ENCODE measurements at places on chromosomes 11 and 22.

- DNase-seq: no peak
Observed at GRCh38 chr11:13277768-13278608, at the start of gene BMAL1. Gene BMAL1 (plus strand): TSS chr11:13277790. CDS start chr11:13354309, 76,519 bp downstream.

DNA sequence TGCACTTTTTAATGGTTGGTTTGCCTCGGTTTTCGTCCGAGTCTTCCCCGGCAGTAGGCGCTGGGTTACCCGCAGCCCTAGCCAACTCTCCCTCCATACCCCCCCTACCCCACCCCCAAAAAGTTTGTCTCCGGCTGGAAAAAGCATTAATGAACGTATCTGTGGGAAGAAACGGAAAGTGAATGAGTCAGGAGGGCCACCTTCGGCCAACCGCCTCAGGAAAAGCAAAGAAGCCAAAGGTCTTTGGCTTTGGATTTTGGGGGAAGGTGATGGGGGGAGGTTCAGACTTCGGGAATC lies 508 bp upstream of the FLI1 start:
- DNase-seq: no peak

DNA sequence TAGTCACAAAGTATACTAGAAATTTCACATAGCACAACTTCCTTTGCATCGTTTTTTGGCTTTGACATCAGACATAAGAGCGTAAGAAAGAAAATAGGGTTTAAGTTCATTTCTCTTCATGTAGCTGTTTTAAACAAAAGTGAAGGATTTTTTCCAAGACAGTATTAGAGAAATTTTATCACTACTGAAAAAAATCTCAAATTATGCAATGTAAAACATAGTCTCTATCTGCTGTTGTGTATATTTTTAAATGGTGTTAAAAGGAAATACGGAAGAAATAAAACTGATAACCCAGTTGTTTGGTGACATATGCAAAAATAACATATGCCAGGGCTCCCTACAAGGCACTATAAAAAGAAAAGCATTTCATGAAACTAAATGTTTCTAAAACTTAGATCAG lies 1449.4 kb downstream of the LRRC4C start:
- no peak for DNase-seq

DNA sequence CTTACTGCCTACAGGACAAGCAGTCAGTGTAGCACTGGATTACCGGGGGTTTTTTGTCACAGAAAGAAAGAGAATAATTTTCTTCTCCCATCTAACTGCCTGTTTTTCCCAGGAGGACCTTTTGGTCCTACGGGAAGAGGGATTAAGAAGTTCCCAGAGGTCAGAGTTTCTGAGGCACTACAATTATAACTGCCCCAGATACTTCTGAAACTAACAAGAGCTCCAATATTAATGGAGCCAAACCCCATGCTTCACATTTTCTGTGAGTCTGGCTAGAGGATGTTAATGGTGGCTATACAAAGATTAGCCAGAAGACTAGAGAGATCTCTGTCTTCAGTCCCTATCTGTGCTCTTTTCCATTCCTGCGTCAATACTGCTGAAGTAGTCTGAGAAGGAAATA lies at the start of gene OR56A3:
TSS of gene OR56A3 (plus strand) at position 301 of the 400 bp plus-strand sequence. CDS start 5,096 bp downstream, outside the sequence.
- no peak for DNase-seq

DNA sequence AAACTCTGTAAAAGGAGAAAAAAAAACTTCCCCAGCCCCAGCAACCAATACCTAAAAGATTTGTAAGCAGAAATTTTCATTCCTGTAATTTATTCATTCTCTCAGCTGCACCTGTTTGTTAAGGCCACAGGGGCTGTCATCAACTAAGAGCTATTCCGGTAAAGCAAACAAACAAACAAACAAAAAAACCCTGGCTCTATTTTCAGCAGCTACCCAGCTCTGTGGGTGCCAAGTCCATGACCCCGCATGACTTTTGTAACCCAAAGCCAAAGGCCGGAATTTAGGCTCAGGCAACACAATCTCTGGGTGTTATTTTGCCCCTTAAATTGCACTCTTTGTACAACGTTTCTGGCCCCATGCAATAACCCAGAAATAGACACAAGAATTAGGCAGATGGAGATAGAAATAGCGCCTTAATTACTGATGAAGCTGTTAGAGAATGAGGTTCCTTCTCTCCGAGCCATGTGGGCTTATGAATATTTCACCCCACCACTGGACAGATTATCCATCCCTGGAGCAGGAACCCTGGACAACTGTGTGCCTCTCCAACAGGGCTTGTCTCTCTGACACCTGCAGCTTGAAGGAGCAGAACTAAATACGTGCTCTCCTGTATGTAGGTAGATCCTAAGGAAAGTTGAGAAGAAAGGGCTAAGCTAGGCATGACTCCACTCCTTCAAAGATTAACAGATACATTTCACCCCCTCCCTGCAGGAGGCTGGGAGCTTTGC lies 29.4 kb downstream of the APOL6 start:
- no peak for DNase-seq

- DNase-seq: no peak
Observed at GRCh38 chr11:46290598-46291309, 13.3 kb downstream of the CREB3L1 start.

GRCh38 chr11:120403966-120404365 lies 67.8 kb downstream of the ARHGEF12 start:
- DNase-seq: no peak

DNA sequence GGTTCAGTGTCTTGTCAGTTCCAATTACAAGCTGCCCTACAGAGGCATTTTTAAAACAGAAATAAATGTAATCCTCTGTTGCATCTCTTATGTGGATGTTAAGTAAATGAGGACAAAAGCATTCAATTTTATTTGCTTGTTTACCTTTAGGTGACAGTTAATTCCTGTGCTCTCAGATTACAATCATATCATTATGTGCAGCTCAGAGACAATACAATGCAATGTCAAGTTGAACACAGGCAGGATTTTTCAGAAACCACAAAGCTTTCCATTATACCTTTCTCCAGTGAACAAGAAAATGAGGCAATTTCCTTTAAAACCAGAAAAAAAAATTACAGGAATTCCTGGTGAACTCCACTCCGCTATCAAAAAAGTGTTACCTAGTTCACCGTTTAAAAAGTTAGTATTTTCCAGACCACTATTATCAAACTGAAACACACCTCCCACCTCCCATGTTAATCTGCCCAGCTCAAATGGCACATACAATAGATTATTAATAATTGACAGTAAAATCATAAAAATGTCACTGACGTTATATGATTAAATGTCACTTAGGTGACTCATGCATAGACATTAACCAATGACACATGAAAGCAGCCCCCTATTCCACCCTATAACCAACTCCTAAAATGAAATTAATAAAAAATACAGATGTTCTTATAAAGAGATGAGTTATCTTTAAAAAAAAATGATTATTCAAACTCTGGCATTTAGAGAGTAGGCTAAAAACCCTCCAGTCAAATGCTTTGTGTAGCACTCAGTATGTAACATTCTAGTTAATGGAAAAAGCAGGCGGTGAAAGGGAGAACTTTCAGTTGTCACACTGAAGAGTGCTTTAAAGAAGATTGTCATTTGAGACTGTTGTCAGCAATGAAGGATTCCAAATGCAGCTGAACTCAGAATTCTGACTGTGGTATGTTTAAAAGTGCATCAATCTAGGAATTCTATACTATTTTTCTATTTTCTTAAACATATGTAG lies 98.6 kb downstream of the MUC15 start:
- no peak for DNase-seq

GRCh38 chr11:118120793-118121192 lies 31.8 kb downstream of the SCN4B start:
- DNase-seq: no peak

- DNase-seq: no peak
Observed at GRCh38 chr11:85783758-85784157, 27.2 kb downstream of the SYTL2 start.

DNA sequence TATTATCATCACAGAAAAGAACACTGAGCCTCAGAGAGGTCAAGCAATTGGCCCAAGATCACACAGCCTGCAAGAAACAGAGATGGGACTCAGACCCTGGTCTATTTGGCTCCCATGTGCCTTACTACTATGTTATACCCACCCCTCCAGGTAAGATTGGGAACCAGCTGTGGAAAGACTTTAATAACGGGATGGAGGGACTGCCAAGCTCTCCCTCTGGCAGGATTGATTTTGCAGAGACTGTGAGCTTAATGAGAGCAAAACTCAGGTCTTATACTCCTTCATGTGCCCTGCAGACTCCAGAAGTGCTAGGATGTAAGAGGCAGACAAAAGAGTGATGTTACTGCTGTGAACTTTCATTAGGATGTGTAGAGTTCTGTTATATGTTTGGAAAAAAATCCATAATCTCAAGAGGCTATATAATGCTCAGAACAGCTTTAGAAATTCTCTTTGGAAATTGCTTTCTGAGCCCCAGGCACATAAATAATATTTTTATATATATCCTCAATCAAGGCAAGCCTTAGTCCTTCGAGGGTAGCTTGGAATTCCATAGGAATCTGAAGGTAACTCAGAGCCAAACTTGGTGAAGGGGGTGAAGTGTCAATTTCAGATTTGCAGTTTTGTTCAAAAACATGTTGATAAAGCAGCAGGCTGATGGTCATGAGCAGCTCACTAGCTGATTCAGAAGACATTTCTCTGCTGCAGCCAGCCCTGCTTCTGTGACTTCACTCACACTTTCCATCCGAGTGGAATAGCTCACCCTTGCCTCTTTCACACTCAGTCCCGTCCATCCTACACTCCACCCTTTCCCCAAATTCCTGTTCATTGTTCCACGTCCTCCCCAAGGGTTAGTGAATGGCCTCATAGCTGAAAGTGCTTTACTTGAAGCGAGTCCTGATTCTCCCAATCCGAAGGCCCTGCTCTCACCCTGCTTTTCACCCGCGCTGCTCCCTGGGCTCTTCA lies 188.8 kb downstream of the SNX19 start:
- no peak for DNase-seq

GRCh38 chr11:43788421-43788820 lies 92.2 kb upstream of the ALKBH3 start:
- DNase-seq: no peak

DNA sequence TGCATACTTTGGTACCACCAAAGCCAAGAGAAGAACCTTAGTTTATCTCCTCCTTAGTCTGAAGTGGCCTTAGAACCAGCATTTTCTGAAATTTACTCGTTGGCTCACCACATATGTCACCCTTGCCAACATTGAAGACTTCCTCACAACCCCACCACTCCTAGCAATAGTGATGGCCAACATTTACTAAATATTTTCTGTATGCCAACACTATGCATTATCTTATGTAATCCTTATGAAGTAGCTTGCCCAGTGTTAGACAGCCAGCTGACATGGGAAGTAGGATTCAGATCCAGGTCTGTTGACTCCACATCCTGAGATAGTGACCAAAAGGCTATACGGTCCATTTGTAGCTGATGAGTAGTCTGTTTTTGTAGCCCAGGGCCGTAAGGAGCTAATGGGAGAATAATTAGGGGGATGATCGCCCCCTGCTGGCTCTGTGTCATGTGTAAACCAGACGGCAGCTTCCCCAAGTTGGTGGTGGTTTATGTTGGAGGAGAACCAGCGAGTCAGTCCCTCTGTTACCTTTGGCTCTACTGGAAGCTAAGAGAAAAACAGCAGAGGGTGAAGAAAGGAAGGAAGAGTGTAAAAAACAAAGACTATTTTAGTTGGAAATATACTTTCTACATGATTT lies 120.5 kb upstream of the RASSF10 start:
- no peak for DNase-seq

- DNase-seq: no peak
Observed at GRCh38 chr11:394034-394857, at the start of gene PKP3. Gene PKP3 (plus strand): TSS chr11:394209. CDS start chr11:394293, 84 bp downstream.

- no peak for DNase-seq
Observed at GRCh38 chr22:40004836-40005235, 10.1 kb downstream of the FAM83F start.

DNA sequence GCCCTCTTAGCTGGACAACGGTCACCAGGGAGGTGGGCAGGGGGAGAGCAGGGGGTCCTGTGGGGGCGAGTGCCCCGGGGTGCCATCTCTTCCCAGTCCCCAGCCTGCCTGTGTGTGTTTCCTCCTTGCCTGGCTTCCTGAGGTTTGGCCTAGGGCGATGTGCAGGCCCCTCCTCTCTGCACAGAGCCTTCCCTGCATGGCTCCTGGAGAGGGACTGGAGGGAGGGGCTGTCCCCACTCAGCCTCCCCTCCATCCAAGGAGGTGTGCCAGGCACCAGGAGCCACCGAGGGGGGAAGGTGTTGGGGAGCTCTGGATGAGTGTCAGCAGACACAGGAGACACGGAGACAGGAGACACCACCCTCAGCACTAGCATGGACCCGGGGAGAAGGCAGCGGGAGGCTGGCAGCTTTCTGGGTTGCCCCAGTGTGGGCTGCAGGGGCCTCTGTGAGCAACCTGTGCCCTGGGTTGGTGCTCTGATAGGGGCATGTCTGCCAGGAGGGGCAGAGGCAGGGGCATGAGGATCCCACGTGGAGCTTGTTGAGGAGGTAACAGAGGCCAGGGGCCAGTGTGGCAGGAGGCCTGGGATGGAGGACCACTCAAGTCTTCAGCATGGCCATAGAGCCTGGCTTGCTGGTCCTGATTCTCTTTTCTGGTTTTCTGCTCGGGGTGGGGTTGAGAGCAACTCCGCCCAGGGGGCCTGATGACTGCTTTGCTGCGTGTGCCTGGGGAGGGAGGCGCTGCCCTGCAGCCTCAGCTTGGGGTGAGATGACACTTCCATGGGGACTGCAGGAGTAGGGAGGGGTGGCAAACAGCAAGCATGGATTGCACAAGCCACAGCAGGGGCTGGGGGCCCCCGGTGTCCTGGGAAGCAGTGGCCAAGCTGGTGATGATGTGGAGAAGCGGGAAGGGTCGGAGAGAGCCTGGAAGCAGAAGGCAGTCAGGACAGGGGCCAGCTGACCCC lies 78.8 kb downstream of the ST3GAL4 start:
- DNase-seq: no peak

GRCh38 chr11:6397156-6397555 lies 6.9 kb downstream of the SMPD1 start:
- DNase-seq: no peak

DNA sequence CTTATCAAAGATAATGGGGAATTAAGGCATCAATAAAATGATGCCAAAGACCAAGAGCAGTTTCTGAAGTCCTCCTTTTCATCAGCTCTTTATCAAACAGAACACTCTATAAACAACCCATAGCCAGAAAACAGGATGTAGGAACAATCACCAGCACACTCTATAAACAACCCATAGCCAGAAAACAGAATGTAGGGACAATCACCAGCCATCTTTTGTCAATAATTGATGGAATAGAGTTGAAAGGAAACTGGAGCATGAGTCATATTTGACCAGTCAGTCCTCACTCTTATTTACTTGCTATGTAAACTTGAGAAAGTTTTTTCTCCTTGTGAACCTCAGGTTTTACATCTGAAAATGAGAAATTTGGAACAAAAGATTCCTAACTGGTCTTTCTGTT lies 10.0 kb downstream of the MS4A2 start:
- DNase-seq: no peak

GRCh38 chr22:40147388-40148176 lies 30.1 kb upstream of the TNRC6B start:
- no peak for DNase-seq

DNA sequence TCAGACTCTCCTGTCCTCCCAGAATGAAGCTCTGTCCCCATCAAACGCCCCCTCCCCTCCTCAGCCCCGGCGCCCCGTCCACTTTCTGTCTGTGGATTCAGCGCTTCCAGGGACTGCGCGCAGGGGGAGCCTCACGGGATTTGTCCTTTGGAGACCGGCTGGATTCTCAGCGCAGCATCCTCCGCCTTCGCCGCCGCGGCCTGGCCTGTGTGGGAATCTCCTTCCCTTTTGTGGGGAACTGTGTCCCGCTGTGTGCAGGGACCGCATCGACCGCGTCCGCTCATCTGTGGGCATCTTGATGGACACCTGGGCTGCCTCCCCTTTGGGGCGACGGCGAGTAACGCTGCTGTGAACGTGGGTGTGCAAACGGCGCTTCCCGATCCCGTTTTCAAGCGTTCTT lies 1.1 kb upstream of the SCT start:
- no peak for DNase-seq

Measured in cerebellar nuclear complex (tissue), 1 donor.